Esophagus muscularis mucosa (tissue), 4 donors: ENCODE measurements at places on chromosomes 11 and 22.
A peak's percentile ranks its signal among the peaks of the same experiment; 100 is the strongest.

DNA sequence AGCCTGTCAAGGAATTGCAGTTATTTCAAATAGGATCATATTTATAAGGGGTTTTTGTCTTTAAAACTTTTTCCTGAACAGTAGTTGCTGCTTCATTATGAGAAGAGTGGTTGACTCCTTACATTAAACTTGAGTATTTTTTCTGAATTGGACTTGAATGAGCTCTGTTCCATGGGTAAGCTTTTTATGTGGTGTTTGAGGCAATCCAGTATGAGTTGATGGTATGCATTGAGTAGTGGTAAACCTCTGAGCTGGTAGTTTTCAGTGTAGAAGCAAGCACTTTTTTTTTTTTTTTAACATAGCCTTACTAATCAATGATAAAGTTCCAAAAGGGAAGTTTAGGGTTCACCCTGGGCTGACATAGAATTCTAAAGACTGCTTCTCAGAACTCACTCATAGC, 3.4 kb downstream of the KMT2A start:
- peaks cover 50% of the 10 kb centered on the region for H3K4me1 ChIP-seq
- H3K27me3 ChIP-seq: no peaks in the 10 kb centered on the region
- H3K4me3 ChIP-seq: no peak overlapping the region

DNA sequence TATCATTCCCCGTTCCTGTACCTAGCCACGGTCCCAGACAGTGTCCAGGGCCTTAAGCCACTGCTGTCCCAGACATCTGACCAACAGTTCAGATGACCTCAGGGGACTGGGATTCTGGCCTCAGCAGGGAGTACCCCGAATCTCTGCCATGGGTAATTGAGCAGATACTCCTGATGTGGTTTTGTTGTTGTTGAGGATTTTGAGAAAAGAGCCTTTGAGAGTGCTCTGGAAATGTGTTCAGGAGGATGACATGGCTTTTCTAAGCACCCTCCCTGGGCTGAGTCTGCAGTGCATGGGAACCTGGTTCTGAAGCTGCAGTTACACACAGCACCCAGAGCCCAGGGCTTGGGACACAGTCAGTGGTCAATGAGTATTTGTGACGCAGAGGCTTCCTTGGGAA, 30.4 kb downstream of the ADAMTS15 start:
- DNase-seq: no peak
- peaks cover 6% of the 10 kb centered on the region for H3K36me3 ChIP-seq
- H3K27ac ChIP-seq: peak overlapping the region; percentile 78
- H3K27me3 ChIP-seq: no peaks in the 10 kb centered on the region
- H3K4me1 ChIP-seq: peaks cover 43% of the 10 kb centered on the region

DNA sequence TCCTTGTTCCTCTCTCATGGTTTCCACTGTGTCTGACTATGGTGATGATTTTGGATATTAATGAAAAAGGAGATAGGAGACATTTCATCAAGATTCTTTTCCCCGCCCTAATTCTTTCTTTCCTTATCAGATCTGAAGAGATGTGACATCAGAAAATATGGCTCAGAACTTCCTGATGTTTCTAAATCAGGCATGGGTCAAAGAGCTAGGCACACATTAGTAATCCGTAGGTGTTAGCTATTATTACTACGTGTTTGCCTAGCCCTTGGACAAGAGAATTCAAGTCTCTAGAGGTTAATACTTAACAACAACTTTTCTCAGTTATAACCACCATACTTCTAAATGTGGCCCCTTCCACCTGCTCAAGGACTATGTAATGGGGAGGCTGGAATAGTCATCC, 5.8 kb downstream of the JOSD1 start:
- peak overlapping the region; percentile 99 for H3K27ac ChIP-seq
- no peak for DNase-seq
- no peaks in the 10 kb centered on the region for H3K27me3 ChIP-seq
- peaks cover 48% of the 10 kb centered on the region for H3K4me1 ChIP-seq
- peaks cover 3% of the 10 kb centered on the region for H3K36me3 ChIP-seq
- no peak overlapping the region for H3K4me3 ChIP-seq

GRCh38 chr11:133832096-133832990, 13.0 kb downstream of the SPATA19 start:
- no peaks in the 10 kb centered on the region for H3K36me3 ChIP-seq
- no peaks in the 10 kb centered on the region for H3K4me1 ChIP-seq
- no peak overlapping the region for H3K27ac ChIP-seq
- H3K27me3 ChIP-seq: no peaks in the 10 kb centered on the region

- no peak overlapping the region for H3K27ac ChIP-seq
- no peak for DNase-seq
- peaks cover 92% of the 10 kb centered on the region for H3K4me1 ChIP-seq
- no peak overlapping the region for H3K4me3 ChIP-seq
- no peaks in the 10 kb centered on the region for H3K27me3 ChIP-seq
Measured at GRCh38 chr11:35150454-35150853, 11.5 kb downstream of the CD44 start.
